ENCODE measurements at places on chromosomes 1 and 21.

- DNase-seq, result no peak
Measured at GRCh38 chr1:187046293-187046692, 217.5 kb downstream of the PLA2G4A start.

DNA sequence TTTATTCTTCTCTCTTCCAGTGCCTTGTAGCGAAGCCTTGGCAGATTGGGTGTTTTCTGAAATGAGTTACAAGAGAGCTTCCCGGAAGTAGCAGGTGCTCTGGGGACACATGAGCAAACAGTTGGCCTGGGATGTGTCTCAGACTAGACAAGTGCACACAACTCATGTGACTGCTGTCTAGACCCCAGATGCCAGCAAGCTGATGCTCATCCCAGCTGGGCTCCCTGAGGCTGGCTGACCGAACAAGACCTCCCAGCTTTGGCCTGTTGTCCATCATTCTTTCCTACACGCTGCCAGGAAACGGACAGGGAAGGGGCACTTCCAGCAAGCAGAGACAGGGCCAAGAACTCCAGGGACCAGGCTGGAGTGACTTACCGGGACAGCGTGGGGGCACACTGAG is 18.7 kb upstream of the CSF1 start:
- DNase-seq, result no peak

GRCh38 chr1:76725864-76726619 is 141.2 kb upstream of the ST6GALNAC5 start:
- DNase-seq, result no peak

DNA sequence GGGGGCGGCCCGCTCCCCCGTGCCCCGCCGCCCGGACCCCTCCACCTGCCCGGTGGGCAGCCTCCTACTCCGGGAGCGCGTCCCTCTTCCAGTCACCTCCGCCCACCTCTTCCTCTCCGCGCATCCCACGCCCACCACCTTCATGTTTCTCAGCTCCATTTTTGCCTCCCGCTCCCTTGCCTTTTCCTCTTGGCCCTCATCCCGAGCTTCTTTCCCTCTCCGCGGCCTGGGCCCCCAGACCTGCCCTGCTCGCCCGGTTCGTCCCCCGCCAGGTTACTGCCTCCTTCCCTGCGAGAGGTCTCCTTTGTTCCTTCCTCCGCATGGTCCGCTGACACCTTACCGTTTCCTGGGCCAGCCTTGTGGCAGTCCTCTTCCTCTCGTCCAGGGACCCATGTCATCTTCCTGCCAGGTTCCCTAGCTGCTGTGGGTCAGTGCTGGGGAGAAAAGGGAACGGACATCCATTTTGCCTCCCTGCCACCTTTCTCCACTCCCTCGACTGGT is 563 bp downstream of the QSOX1 start:
- DNase-seq, result no peak

GRCh38 chr21:28794371-28794851 is 198.3 kb downstream of the LTN1 start:
- DNase-seq, result no peak

Measured in bone marrow (tissue), 2 donors.